ENCODE measurements at places on chromosomes 5 and 9.

DNA sequence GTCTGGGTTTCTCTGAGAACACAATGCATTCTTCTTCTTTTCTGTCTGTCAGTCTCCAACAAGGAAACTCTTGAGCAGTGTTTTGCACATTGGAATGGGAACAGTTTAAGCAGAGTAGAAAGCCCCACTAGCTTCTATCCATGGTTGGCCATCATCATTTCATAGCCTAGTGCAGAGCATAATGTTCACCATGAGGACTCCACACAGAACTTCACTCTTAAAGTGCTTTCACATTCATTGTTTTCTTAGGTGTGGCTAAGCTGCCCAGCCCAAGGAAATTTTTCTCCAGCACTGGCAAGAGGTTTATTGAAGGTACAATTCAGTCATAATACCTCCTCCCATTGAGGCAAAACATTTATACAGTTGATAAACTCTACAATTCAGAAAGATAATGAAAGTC lies 503.0 kb upstream of the CD180 start:
- DNase-seq, result no peak

DNA sequence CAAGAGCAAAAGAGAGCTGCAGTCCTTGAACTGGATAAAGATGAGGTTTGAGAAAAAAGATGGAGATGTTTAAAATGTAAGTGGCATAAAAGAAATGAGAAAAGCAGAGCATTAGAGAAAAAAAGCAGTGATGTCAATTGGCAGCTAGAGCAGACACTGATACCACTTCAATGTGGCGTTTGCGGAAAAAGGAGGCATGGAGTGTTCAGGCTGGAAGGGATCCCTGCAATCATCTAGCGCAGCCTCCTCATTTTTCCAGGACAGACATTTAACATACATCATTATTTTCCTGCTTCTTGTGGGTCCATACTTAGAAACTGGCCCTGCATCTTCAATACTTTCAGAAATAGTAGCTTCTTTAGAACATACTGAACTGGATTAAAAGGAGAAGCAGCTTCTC lies 563.8 kb downstream of the PTPRD start:
- DNase-seq, result no peak

DNA sequence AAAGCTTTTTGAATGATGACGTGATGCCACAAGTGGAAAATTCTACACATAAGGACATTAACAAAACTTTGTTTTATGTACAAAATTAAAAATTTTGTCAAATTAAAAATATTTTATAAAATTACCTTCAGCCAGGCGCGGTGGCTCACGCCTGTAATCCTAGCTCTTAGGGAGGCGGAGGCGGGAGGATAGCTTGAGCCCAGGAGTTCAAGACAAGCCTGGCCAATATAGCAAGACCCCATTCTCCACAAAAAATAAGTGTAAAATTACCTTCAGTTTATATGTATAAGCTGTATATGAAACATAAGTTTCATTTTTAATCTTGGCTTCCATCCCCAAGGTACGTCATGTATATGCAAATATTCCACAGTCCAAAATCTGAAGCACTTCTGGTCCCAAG lies 40.9 kb downstream of the CDK7 start:
- no peak for DNase-seq

GRCh38 chr9:110161940-110162339 lies 46.0 kb downstream of the C9orf152 start:
- DNase-seq, result no peak

DNA sequence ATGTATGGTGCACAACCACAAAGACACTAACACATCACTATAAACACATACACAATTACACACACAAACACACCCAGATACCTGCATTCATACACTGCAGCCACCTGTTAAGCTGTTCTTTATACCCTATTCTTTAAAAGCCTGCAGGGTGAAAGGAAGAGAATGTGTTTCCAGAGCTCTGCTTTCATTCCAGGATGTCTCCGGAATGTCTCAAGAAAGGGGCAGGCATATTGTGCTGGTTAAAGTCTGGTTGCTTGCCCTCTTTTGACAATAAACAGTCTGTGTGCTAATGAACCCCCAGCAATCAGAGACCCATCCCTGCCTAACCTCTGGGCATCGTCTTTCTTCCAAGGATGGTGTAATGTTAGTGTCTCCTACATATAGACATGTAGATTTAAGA lies 181.6 kb downstream of the EPB41L4A start:
- no peak for DNase-seq

DNA sequence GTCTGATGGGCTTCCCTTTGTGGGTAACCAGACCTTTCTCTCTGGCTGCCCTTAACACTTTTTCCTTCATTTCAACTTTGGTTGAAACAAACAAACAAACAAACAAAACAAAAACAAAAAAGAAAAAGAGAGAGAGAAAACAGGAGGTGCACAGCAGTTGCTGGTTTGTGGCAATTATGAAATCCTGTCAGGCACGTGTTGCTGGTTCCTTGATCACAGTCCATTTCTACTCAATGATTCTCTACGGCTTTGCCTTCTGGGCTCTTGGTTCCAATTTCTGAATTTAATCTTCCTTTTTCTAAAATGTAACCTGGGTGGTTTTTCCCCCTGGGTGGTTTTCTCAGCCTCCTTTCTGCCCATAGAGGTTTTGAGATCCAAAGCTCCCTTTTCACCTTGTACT lies 17.8 kb upstream of the PANK3 start:
- no peak for DNase-seq

- DNase-seq, result peak; percentile 38
Measured at GRCh38 chr5:90131383-90132133, 278.0 kb downstream of the CETN3 start.

DNA sequence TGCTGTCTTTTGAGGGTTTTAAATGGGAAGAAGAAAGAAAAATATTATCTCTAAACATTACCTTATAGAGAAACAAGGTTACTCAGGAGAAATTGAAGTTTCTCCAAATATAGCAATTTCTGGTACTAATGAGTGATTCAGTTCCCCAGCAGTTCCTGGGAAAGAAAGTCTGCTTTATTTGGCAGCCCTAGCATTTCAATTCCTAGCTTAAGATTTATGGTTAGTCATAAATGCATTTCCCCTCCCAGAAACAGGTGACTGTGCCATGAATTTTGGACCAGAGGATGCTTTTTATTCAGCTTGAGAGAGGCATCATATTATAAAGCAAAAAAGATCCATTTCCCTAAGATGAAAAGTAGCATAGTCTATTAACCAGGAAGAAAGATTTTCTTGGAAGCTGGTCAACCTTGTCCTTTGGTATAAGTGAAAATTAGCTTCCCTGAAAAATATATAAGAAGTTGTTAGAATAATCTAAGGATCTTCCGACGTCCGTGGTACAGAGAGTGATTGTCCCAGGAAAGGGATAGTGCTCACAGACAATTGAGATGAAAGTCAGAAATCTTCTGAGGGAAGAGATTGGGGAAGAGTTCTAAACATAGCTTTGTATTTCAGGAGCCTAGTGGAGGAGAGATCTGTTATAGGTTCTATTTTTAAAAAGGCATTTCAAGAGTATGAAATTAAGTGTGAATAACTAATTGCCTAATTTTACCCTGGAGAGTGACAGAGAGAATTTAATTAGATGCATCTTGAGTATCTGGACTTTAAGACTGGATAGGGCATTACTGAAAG lies 164.9 kb downstream of the ESM1 start:
- DNase-seq, result no peak

DNA sequence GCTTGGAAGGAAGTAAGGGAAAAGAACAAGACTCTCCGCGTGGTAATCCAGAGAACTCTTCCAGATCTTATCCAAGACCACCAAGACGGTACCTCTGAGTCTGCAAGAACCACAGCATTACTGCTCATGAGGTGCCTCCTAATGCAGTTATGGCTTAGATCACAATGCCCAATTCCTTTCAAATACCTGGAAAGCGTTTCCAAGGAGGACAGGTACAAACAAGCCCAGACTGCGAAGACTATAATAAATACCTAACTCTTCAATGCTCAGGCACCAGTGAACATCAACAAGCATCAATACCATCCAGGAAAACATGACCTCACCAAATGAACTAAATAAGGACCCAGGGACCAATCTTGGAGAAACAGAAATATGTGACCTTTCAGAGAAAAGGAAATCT lies 325.5 kb downstream of the CWC27 start:
- no peak for DNase-seq

Measured in GM10248 (cell line).